ENCODE measurements at places on chromosomes 7 and 10.

- no peak for DNase-seq
Observed at GRCh38 chr7:134910968-134911367, 75.3 kb upstream of the AGBL3 start.

- no peak for DNase-seq
Observed at GRCh38 chr7:90677486-90678404, 81.6 kb downstream of the CDK14 start.

- DNase-seq: no peak
Observed at GRCh38 chr10:120172356-120172755, 279.8 kb downstream of the SEC23IP start.

GRCh38 chr7:157391036-157391710, 54.4 kb downstream of the DNAJB6 start:
- no peak for DNase-seq

GRCh38 chr10:13717936-13718772, 131.4 kb downstream of the PRPF18 start:
- peak; percentile 68 for DNase-seq

DNA sequence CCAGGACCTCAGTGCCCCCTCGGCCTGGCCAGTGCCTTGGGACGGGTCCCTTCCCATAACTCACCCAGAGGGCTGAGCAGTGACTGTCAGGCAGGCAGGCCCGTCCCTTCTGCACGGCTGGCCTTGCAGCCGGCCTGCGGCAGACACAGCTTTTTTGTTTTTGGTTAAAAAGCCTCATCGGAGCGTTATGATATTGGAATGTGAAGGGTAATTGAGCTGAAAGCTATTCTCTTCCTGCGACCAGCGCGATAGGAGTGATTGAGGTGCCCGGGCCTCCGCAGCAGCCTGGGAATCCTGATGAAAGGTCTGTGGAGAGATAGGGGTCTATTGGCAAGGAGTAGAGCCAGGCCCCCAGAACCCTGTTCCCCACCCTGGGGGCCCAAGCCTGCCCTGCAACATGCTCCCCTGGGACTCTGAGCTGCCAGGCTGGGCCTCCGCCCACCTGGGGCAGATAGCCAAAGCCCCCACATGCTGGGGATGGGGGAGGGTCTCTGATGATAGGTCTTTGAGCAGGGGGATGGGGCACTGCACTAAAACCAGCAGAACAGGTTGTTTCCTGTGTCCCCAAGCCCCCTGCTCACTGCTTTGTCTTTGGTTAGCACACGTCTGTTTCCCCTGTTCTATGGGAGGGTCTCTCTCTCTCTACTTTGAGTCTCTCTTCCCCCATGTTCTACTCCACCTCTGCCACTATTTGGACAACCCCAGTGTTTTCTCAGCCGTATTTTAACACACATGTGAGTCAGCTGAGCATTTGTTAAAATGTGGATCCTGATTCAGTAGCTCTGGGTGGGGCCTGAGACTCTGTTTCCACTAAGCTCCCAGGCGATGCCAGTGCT, 131.9 kb downstream of the CDH23 start:
- no peak for DNase-seq

DNA sequence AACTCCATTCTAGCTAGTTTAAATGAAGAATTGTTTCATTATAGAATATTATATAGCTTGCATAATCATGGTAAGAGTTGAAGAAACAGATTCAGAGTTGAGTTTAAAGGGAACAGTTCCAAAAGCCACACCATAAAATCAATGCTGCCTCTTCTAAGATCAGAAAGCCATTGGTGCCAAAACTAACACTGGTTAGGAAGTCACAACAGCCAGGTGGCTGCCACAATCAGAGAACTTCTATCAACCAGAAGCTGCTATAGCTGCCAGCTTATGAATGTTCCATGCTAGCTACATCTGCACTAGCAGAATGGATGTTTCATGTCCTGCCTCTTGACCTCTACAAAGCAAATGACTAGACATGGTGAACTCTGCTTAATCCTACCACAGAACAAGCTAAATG, 583.1 kb upstream of the LRRN3 start:
- DNase-seq: no peak

DNA sequence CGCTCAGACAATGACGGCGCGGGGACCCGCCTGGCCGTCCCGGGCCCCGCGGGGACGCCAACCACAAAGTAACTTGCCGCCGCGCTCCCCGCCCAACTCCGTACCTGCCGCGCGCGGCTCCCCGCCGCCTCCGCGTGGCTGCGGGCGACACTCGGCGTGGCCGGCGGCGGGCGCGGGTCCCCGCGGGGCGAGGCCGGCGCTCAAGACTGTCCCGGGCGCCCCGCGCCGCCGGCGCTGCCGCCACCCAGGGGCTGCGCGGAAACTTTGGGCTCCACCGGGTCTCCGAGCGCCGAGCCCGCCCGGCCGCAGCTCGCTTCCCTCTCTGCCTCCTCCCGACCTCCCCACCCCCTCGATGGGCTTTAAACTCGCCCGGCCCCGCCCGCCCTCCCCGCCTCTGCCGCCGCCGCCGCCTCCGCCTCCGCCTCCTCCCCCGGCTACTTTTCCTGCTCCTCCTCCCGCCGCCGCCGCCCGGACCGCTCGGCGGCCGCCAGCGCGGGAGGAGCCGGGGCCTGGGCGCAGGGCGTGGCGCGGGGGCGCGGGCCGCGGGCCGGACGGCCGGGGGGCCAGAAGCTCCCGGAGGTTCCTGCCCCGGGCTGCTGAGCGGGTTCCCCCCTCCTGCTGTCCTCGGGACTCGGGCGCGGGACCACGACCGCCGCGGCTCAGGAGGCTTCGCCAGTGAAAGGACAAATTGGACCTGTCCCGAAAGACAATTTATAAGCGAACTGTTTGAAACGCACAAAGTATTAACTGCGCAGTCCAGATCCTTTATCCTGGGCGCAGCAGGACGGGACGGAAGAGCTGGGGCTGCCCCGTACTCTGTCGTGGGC, 10.6 kb upstream of the GRB10 start:
- no peak for DNase-seq

GRCh38 chr7:148664324-148664723, 34.4 kb upstream of the CUL1 start:
- no peak for DNase-seq

DNA sequence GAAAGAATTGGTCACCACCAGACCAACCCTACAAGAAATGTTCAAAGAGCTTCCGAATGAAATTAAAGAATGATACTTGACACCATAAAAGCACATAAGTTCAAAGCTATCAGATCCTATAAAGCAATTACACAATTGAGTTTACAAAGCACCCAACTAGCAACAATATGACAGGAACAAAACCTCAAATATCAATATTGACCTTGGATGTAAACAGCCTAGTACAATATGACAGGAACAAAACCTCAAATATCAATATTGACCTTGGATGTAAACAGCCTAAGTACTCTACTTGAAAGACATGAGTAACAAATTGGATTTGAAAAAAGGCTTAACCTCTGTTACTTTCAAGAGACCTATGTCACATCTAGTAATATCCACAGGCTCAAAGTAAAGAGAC, 1201.4 kb downstream of the XPNPEP1 start:
- DNase-seq: no peak

GRCh38 chr10:106573106-106573505, 591.4 kb downstream of the SORCS1 start:
- no peak for DNase-seq

- DNase-seq: no peak
Observed at GRCh38 chr10:32379950-32380551, 33.1 kb upstream of the EPC1 start.

- no peak for DNase-seq
Observed at GRCh38 chr7:148505645-148506375, 84.8 kb upstream of the C7orf33 start.

GRCh38 chr7:34240417-34240816, 335.1 kb downstream of the BMPER start:
- DNase-seq: no peak

GRCh38 chr7:157704365-157704764, 367.6 kb downstream of the DNAJB6 start:
- DNase-seq: no peak

- DNase-seq: no peak
Observed at GRCh38 chr10:16724509-16724908, 92.7 kb downstream of the RSU1 start.

- DNase-seq: no peak
Observed at GRCh38 chr7:111112439-111112838, 21.5 kb downstream of the LRRN3 start.

GRCh38 chr7:79401254-79401653, 52.2 kb downstream of the MAGI2 start:
- DNase-seq: no peak

- DNase-seq: no peak
Observed at GRCh38 chr7:35263396-35263795, 9.5 kb upstream of the TBX20 start.

DNA sequence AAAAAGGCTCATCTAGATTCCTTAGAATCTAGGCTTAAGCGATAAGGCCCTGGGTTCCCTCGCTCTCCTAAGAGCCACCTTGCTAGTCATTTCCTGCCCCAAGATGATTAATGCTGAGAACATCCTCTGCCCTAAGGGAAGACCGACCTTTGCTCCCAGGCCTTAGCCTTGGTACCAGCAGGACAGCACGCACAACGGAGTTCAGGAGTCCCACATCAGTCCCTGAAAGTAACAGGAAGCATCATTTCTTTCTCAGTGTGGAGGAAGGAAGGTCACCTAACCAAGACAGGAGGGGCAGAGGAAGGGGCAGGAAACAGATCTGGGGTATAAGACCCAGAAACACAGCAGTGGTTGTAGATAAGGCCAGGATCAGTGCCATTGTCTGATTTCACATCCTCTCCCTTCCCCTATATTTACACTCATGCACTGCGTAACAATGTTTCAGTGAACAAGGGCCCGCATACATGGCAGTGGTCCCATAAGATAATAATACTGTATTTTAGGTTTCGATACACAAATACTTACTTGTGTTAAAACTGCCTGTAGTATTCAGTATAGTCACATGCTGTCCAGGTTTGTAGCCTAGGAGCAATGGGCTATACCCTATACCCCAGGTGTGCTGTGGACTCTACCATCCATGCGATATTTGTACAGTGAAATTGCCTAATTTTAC, 8.1 kb upstream of the FAM107B start:
- no peak for DNase-seq

- DNase-seq: no peak
Observed at GRCh38 chr10:13056456-13057077, 43.4 kb upstream of the OPTN start.

DNA sequence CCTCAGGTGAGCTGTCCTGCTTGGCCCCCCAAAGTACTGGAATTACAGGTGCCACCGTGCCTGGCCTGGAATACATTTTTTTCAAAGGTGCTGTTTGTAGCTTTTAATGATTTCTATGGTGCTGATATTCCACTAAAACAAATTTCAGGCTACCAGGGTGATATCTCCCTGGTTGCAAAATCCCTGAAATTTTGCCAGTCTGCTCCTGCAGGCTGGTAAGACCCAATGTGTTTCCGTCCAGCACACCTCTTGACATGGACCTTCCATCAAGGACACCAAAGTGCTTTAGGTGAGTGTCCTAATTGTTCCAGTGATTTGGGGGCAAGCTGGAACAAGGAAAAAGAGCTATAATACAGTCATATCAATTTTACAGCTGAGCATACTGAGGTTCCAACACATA, 69.8 kb upstream of the KMT2C start:
- no peak for DNase-seq

- no peak for DNase-seq
Observed at GRCh38 chr10:98128802-98129201, 5.7 kb upstream of the R3HCC1L start.

DNA sequence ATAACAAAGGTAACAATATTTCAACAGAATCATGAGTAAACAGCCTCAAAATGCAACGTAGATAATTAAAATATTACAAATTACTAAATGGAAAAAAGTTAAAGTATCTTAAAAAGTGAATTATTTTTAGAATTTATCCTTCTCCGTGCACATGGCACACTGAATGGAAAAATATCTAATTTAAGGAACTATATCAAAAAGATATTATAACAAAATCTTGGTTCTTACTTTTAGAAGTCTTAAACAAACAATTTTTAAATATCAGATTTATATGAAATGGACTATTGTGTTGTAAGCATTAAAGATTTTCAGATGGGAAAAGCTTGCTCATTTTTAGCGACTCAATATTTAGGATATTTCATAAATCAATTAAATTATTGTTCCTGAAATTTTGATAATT, 72.0 kb downstream of the AGMO start:
- DNase-seq: no peak

- peak; percentile 81 for DNase-seq
Observed at GRCh38 chr10:6050801-6051445, 11.2 kb downstream of the IL2RA start.

- no peak for DNase-seq
Observed at GRCh38 chr10:92080244-92080643, 156.7 kb downstream of the BTAF1 start.

- no peak for DNase-seq
Observed at GRCh38 chr7:38600741-38601140, 30.4 kb downstream of the AMPH start.

DNA sequence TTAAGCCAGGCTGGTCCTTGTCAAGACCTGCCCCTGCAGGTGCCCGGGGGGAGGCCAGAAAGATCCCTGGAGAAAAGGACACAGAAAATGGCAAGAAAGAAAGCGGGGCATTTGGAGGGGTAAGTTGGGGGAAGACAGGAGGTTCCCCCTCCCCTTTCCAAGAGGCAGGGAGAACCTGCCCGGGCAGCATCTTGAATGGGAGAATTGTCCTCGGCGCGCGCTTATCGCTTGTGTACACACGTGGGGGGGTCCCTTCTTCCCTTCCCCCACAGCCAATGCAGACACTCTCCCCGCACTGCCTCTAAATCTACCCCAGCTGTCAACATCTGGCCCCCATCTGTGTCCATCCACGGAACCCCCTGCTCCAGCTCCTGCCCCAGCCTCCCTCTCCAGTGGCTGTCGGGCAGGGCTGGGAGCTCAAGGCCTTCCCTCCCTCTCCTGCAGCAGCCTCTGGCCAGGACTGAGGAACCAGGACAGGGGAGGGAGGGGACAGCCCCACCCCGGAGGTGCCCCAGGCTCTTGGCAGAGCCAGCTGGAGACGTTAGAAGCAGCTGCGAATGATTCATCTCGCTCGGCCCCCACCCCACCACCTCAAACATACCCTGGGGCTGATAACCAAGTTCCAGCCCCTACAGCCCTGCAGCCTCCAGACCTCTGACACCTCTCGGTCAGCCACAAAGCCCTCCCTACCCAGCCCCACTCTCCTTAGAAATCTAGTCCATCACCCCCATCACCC, 25.3 kb downstream of the EPHB4 start:
- no peak for DNase-seq

DNA sequence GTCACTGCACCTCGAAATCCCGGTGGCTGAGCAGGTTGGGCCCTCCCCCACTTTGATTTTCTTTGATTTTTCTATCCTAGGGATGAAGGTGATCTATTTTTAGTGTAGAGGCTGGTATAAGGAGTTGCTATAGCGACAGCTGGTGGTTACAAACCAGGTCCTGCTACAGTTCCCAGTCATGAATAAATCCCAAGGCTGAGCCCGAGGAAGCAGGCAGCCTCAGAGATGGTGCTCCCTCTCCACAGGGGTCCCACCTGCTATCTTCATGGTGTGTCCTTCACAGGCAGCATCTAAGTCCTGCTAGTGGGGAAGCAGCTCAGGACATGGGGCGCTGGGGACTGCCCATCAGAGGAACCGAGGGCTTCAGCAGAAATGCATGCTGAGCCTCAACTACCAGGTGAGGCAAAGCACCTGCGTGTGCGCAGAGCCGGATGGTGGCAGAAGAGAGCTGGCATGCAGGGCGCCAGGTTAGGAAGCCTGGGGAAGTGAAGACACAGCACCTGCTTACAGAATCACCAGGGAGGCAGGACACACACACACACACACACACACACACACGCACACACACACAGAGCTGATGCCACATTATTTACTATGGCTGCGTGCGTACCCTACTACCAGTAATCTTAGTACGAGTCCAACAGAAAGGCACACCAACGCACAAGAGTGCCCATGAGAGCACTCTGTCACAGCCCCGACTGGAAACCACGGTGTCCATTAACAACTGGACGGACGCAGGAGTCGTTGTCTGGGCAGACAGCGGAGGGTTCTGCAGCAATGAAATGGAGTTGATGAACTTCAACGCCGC, 150.9 kb downstream of the PRKAG2 start:
- DNase-seq: no peak

Data from thymus (tissue), 14 donors.